ENCODE measurements at places on chromosomes 11 and 22.

GRCh38 chr11:13238879-13239514 lies 38.6 kb upstream of the BMAL1 start:
- peak; percentile 39 for DNase-seq

GRCh38 chr11:108278546-108278945 lies 55.7 kb downstream of the ATM start:
- DNase-seq = peak; percentile 3

- DNase-seq = no peak
These were observed 13.7 kb downstream of the MEI1 start for GRCh38 chr22:41713004-41713403.

DNA sequence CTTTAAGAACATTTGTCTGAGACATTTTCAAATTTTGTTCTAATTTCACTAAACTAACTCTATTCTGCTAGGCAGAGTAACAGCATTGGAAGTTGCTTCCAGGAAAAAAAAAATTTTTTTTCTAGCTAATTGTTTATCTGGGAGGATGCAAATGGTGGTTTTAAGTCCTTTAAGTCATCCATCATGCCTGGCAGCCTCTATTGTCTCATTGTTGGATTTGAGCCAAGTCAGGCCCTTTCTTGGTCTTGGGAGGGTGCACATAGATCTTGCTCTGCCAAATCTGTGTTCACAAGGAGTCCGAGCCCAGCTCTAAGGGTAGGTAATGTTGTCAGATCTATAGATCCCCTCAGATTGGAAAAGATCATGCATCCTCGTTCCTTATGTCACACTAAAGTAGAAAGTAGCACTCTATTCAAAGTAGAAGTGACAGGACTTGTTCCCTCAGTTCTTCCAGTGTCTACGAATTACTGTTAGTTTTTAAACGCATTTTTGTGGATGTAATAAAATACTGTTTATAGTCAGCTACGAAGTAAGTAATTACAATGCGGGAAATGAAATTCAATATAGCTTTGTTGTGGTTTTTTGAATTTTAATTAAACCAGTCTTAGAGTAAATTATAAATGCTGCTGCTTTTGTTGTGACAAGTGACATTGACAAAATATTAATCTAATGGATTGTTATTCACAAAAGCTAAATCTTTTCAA lies 166.0 kb upstream of the RASSF10 start:
- peak; percentile 98 for DNase-seq

DNA sequence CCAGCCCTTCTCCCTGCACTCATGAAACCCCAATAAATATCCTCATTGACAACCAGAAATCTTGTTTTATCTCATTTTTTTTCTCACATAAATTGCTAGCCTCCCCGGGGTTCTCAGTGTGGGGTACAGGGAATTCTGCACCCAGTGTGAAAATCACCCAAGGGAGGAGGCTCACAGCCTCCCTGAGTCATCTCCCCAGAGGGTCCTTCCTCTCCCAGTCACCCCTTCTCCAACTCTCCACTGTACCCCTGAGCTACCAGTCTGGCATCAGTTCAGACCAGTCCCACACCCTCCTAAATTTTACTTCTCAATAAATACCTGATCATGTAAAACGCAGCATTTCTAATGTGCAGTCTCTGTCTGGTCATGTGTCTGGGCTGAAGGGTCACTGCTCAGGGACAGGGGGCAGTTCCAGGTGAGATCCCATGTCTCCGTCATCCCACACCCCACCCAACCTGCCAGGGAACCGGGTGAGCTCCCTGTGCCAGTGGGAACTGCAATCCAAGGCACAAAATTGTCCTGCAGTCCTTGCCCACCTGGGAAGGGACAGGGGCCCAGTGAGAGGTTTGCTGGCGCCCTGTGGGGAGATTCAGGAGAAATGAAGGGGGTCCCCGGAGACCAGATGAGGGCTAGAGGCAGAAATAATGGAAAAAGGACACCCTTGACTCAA lies 8.3 kb downstream of the IGLL5 start:
- DNase-seq = no peak

- DNase-seq = peak; percentile 86
These were observed 4.7 kb downstream of the OSBPL5 start for GRCh38 chr11:3160252-3161031.

GRCh38 chr11:116598036-116598435 lies 174.8 kb downstream of the BUD13 start:
- DNase-seq = no peak

DNA sequence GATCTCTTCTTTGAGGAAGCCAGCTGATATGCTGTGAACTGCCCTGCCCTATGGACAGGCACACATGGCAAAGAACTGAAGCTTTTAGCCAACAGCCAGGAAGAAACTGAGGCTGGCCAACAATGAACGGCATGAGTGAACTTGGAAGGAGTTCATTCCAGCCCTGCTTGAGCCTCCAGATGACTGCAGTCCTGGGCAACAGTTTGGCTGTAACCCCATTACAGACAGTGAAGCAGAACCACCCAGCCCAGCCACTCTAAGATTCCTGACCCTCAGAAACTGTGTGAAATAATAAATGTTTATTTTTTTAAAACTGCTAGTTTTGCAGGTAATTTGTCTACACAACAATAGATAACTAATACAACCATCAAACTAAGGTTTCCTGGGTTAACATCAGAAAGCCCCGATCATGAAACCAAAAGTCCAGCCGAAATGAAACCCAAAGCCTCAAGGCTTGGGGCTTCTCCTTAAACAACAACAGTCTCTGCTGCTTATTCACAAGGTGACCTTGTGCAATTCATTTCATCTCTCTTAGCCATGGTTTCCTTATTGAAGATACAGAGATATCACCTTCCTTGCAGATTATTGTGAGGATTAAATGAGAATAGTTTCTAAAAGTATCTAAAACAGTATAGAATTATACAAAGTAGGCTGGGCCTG lies 31.4 kb downstream of the PAK1 start:
- no peak for DNase-seq

- no peak for DNase-seq
These were observed 295.5 kb downstream of the ETS1 start for GRCh38 chr11:128291835-128292234.

DNA sequence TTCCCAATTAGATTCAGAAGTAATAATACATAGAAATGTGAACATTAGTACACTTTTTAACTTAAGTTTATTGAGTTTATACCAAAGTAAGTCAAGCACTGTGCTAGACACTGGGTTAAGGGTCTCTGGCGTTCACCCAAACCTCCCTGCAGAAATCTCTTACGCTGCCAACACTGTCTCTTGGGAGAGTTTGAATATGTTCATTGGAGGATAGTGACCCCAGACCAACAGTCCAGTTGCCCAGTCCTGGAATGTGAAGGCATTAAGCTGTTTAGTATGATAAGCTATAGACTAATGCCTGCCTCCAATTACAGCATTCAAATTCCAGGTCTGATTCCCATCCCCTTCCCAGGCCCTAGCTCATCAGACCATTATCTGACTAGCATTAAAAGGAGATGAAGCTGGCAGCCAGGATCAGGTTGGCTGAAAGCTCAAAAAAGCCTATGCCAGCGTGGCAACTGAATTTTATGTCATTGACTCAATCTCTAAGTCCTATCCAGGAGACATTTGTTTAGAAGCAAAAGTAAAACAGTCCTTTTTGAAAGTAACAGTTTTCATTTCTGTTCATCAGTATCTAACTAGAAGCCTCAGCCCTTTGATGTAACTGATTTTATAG lies 77.8 kb downstream of the SFI1 start:
- DNase-seq = no peak

DNA sequence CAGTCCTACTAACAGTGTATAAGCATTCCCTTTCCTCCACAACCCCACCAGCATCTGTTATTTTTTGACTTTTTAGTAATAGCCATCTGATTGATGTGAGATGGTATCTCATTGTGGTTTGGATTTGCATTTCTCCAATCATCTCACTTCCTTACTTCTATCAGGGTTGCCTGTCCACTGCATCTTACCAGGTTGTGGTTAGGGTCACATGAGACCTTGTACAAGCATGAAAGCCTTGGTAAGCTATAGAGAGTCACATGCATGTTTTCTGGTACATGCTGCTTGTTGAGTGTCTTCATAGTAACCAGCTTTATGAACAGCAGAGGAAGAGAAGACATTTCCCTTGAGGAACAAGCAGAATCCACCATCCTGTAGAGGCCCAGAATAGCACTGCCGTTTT lies 102.9 kb upstream of the PAX6 start:
- no peak for DNase-seq

DNA sequence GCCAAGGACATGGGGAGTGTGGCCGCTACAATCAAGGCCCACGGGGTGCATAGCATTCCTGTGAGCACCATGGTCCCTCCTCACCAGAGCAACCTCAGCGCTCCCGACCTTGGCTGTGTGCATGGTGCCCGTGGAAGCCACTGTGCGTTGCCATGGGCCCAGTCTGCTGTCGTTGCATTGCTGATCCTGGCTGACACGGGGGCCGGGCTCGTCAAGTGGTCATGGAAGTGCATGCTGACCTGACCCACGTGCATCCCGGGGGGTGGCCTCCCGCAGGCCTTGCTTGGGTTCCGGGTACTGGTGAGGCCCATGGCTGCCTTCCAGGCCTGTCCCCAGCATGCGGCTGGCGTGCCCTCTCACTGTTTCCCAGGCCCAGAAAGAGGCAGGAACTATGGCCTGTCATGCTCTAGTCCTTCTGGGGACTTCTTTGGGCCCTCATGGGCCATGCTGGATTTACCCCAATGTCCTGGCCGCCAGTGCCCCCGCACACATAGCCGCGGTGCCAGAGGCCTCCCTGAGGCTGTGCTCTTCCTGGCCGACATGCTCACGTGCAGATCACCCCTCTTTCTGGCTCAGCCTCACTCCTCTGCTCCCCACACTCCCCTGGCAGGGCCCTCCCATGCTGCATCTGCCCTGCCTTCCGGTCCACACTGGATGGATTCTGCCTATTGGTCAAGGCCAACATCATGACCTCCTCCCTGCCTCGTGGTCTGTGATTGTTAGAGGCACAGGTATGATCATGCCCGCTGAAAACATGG lies 1258.0 kb downstream of the BRD1 start:
- DNase-seq = no peak

DNA sequence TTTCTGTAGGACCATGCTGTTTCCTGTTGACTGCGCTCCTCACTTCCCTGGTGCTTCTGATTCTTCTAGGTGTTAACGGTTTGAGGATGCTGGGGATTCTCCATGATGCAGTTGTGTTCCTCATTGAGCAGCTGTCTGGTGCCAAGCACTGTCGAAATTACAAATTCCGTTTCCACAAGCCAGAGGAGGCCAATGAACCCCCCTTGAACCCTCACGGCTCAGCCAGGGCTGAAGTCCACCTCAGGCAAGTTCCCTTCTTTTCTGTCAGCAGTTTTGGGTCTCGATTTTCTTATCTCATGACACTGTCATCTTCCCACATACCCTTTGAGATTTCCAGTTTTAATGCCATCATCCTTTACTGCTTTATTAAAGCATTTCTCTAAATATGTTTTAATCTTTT lies 7.7 kb upstream of the TTC36 start:
- no peak for DNase-seq

DNA sequence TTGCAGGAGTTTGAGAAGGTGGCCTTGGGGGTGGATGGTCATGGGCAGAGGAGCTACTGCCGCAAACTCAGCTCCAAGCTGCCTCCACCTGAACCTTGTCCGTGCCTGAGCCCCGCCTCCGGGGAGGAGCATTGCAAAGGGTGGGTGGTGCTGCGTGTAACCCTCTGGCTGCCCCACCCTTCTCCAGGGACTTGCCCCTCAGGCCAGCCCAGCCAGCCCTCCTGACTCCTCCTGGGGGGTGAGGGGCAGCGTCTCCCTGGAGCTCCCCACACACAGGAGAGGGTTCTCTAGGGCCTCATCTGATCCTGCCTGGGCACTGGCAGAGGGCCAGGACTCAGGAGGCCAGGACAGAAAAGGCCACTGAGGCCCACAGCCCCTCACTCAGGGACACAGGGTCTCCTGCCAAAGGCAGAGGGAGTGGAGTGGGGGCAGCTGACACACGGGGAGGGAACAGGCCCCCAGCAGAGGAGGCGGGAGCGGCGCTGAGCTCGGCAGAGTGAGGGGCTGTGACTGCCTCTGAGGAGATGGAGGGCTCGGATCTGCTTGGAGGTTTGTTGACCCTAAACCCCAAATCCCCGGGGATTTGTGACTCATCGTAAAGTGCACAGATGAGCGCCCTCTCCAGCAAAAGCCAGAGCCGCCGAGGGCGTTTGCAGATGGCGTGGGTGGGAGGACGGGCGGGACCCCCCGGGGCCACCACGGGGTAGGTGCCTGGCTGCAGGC lies 12.8 kb downstream of the BRSK2 start:
- DNase-seq = no peak

GRCh38 chr22:36492109-36492508 lies 10.7 kb upstream of the TXN2 start:
- DNase-seq = no peak

- no peak for DNase-seq
These were observed 2.9 kb upstream of the FBLN1 start for GRCh38 chr22:45499746-45500145.

GRCh38 chr11:117961896-117962295 lies 24.3 kb upstream of the IL10RA start:
- no peak for DNase-seq

GRCh38 chr22:28815111-28815510 lies 14.7 kb upstream of the XBP1 start:
- no peak for DNase-seq

DNA sequence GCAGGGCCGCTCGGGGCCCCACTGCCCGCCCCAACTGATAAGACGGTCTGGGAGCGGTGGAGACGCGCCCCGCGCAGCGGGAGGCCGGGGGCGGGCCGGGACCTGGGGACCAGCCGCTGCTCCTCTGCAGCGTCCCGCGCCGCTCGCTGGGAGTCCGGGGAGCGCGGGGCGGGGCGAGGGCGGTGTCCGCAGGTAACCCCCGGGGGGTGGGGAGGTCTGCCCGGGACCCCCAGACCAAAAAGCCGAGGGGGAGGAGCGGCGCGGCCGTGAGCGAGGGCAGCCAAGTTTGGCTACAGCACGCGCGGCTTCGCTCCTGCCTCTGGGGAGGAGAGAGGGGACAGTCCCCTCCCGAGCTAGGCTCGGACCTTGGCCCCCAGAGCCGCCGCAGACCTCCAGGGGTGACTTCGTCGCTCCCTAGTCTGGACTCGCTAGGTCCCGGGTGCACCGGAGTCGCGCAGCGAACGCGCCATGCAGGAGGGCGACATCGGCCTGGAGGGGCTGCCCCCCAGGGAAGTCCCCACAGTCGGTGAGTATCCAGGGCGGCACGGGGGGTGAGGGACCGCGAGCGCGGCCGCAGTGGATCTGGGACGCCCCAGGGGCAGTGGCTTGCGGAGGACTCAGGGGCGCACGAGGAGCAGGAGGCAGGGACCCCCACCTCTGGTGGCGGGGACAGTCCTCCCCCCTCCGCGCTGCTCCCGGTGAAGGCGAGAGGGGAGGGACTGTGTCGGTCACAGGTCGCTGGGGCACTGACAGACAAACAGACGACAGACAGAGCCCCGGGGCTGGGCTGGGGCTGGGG lies 92.3 kb upstream of the ANO1 start:
- DNase-seq = no peak

- DNase-seq = no peak
These were observed 135.0 kb downstream of the CRYBB2 start for GRCh38 chr22:25354456-25354855.

DNA sequence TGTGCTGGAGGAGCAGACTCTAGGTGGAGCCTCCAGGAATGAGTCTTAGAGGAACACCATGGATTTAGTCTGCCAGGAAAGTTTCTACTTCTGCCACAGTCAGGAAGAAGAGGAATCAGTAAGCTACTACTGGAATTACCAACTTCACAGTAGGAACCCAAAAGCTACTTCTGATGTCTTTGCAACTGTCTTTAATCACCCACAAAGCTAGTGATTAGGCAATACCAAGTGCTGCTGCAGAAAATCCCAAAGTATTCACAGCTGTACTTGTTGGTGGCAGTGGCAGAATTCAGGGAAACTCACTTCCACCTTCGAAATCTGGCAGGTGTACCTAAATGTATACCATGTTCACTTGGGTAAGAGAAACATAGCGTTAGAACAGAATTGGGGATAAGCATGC lies 264.5 kb upstream of the SORL1-AS1 start:
- no peak for DNase-seq
